ENCODE measurements at places on chromosomes 16 and 17. TPM values are rescaled to one million over a fixed set of nuclear protein-coding genes. Genes with fewer than 3 reads are reported as not detected.

The C1QTNF1 gene
- total RNA-seq: 30.7 TPM

The CMIP gene
- total RNA-seq: 66.3 TPM

The TOP3A gene
- total RNA-seq: 15.5 TPM

The TRAF4 gene
- 26.5 TPM for total RNA-seq

The MPV17L gene
- total RNA-seq: 4.4 TPM

The NEUROD2 gene
- total RNA-seq: not detected

The CASKIN1 gene
- total RNA-seq: 0.25 TPM

All from vagina (tissue), 2 donors.